Cardiac muscle cell (in vitro differentiated cells and primary cell): ENCODE measurements at places on chromosomes 1 and 21.

DNA sequence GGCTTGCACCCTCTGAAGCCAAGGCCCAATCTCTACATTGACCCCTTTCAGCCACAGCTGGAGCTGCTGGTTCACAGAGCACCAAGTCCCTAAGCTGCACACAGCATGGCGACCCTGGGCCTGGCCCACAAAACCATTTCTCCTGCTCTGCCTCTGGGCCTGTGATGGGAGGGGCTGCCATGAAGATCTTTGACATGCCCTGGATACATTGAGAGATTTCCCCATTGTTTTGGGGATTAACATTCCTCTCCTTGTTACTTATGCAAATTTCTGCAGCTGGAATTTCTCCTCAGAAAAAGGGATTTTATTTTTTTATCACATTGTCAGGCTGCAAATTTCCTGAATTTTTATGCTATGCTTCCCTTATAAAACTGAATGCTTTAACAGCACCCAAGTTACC, 235.8 kb downstream of the COL11A1 start:
- DNase-seq, result no peak

- DNase-seq, result no peak
These were observed 6.1 kb downstream of the PRDM15 start for GRCh38 chr21:41873005-41873404.

GRCh38 chr1:93595743-93596142, 85.9 kb downstream of the BCAR3 start:
- peak; percentile 41 for DNase-seq

- no peak for DNase-seq
These were observed 25.5 kb upstream of the GRHL3 start for GRCh38 chr1:24293392-24294227.
